ENCODE measurements at places on chromosomes 7 and 10.

GRCh38 chr10:28633750-28634149 lies 43.6 kb upstream of the BAMBI start:
- no peak for DNase-seq

DNA sequence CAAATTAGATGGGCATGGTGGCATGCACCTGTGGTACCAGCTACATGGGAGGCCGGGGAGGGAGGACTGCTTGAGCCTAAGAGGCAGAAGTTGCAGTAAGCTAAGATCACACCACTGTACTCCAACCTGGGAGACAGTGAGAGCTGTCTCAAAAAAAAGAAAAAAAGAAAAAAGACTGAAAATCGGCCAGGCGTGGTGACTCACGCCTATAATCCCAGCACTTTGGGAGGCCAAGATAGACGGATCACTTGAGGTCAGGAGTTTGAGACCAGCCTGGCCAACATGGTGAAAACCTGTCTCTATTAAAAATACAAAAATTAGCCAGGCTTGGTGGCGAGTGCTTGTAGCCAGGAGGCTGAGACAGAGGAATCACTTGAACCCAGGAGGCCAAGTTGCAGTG lies 11.9 kb downstream of the RNF216 start:
- no peak for DNase-seq

DNA sequence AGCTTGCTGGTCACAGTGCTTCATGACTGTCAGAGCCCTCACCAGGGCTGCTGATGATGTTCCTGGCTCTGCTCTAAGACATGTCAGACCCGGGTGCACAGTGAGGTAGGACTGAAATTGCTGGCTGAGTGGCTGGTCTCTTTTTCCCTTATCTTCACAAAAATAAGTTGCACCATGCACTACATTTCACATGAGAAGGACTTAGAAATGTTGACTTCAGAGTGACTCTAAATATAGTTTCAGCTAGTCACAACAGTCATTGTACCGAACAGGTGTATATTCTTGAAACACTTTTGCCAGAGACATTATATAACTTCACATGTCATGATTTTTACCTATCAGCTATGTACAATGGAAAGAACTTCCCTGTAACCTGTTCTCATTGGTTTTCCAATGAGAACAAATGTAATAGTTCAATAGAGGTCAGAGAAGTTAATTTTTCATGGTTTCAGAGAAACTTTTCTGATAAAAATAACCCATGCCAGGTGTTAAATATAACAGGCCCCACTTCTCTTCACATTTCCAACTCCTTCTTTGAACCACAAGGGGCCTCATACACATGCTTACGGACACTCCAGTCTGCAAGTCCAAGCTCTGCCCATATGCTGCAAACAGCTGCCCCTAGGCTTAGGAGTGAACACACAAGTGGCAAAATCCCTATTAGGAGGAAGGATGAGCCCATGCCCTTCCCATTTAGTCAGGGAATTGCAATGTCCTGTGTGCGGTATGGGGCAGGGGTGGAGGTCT lies 115.6 kb downstream of the CDK6 start:
- DNase-seq = no peak

GRCh38 chr10:72563327-72563932 lies 62.4 kb downstream of the MICU1 start:
- no peak for DNase-seq

DNA sequence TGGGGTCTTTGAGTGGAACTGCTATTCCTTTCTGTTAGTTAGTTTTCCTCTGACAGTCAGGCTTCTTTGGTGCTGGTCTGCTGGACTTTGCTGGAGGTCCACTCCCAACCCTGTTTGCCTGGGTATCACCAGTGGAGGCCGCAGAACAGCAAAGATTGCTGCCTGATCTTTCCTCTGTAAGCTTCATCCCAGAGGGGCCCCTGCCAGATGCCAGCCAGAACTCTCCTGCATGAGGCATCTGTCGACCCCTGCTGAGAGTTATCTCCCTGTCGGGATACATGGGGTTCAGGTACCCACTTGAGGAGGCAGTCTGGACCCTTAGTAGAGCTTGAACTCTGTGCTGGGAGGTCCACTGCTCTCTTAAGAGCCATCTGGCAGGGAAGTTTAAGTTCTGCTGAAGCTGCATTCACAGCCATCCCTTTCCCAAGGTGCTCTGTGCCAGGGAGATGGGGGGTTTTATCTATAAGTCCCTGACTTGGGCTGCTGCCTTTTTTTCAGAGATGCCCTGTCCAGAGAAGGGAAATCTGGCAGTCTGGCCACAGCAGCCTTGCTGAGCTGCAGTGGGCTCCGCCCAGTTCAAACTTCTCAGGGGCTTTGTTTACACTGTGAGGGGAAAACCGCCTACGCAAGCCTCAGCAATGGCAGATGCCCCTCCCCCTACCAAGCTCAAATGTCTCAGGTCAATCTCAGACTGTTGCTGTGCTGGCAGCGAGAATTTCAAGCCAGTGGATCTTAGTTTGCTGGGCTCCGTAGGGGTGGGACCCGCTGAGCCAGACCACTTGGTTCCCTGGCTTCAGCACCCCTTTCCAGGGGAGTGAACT lies 89.7 kb upstream of the CDK6 start:
- DNase-seq = no peak

GRCh38 chr10:70462349-70462984 lies 16.1 kb upstream of the PALD1 start:
- no peak for DNase-seq
